Fibroblast of gingiva (primary cell): ENCODE measurements at places on chromosomes 7 and 10.

DNA sequence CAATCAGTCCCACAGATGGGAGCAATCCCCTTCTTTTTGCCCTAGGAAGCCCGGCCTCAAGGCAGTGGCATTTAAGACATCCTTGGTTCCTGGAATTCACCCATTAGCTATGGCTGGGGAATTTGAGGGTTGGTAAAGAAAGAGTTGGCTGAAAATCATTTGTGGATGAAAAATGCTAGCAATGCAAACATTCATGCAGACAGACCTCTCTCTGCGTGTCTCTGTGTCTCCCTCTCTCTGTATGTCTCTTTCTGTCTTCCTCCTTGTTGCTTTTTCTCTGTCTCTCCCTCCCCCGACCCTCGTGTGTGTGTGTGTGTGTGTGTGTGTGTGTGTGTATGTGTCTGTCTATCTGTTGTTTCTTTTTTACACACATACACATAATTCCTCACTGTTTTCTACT lies 19.4 kb downstream of the LDB3 start:
- peak; percentile 77 for DNase-seq

DNA sequence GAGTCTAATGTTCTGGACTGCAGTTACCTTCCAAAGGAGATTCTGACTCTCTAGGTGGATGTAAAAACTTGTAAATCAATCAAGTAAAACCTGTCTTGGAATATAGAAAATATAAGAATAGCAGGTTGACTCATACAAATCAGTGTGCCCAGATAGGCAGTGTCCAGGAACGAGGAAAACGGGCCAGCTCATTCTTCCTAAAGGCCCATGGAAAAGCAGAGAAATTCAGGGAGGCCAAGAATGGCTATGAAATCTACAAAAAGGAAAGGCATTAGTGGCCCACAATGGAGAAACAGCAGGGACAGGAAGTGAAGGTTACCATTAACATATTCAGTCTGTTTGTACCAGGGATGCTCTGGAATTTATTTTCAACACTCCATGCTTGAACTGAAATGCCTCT lies 14.9 kb downstream of the GLI3 start:
- DNase-seq, result no peak

DNA sequence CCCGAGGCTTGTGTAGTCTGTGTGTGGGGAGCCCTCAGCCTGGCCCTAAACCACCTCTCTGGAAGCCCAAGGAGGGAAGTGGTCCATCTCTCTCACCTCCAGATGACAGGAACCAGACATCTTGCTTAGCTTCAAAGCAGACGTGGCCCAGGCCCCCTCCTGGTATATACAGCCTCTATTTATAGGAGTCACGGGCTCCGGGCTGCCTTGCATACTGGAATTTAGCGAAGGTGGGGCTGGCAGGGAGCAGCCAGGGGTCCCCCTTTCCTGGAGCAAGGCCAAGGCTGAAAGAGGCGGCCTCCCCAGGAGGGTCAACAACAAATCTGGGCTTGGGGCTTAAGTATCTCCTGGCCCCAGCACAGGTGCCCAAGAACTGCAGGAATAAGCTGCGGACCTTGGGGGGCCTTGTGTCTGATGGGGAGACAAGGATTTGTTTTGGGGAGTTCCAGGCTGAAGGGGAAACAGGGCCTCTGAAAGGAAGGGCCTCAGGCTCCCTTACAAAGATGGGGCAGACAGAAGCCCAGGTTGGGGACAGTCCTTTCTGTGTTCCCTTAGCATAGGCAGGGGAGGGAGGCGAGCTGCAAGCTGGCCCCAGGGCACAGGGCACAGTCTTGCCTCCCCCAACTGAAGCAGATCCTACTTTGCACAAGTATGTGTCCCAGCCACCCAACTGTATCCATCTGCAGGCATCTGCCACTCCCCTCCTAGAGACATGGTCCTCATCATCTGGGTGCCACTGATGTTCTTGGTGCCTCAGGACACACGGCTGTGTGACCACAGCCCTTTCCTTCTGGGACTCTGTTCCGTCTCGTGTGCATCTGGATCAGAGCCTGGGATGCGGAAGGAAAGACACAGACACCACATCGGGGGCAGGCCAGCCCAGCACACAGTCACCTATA lies 11.9 kb downstream of the ZCCHC24 start:
- no peak for DNase-seq

DNA sequence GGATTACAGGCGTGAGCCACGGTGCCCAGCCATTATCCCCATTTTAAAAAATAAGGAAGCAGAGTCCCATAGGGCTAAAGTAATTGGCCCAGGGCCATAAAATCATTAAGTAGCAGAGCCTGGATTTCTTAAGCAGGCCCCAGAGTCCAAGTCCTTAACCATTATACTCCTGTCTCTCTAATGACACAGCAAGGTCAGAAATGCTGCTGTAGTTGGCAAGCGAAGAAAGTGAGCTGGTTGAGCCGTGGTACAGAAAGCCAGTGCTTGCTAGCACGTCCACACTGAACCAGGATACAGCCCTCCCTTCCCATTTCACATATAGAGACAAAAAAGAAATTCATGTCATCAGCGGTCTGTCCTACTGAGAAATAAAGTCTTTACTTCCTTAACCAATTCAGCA lies 562.7 kb downstream of the GALNT17 start:
- DNase-seq, result no peak

GRCh38 chr7:30163231-30163894 lies 28.6 kb downstream of the MTURN start:
- DNase-seq, result no peak

DNA sequence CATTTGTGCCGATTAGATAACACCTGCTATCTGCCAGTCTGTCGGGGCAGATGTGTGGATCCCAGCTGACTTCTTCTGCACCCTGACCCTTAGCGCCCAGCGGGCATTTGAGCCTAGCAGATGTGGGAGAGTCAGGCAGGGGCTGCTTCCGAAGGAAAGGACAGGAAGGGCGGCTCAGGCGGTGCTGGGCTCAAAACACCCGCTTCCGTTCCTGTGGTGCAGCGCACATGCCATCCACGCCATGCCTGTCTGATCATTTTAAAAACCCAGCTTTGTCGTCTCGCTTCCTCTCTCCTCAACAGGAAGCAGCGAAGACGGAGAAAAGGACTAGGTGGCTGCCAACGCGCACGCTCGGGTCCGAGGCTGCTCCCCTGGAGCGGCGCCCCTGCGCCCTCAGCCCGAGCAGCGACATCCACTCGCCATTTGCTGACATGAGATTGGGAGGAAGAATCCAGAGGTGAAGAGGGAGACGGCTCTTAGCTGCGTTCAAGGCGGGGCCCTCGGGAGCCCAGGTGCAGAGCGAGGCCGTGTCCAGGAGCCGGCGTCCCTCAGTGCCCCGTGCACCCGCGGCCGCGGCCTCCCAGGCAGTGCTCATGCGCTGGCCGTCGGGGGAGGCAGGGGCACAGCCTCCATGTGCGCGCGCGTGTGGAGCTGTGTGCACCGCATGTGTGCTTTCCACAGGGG lies 5.9 kb upstream of the BHLHA15 start:
- no peak for DNase-seq

DNA sequence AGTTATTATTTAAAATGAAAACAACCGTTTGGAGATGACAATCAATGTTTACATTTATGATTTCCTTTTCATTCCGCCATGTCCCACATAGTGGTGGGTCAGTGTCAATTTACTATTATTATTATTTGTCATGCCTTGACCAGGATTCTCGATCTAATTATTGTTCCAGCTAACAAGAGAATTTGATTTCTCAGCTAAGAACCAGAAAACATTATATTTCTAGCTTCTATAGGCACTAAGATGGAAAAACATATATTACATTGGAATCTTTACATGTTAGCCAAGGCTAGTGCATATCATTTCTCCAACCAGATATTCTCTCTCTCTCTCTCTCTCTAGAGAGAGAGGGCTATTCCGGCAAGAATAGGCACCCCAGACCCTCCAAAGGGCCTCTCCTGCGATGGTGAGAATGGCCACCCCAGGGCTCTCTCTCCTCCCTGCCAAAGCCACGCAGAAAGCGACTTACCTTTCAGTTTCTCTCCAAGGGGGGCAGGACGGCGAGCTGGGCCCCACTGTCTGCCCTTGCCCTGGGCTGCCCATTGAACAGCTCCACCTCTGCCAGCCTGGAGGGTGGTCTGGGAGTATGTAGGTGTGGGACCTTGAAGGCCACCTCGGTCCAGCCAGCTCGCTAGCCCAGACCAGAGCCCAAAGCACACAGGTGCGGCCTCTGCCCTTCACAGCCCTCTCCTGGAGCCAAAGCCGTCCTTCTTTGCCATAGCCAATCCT lies 2.4 kb downstream of the HOXA3 start:
- no peak for DNase-seq

GRCh38 chr7:35969066-35969465 lies 168.2 kb downstream of the SEPTIN7 start:
- no peak for DNase-seq

GRCh38 chr7:86926732-86927131 lies 132.7 kb downstream of the ELAPOR2 start:
- peak; percentile 66 for DNase-seq
